ENCODE measurements at places on chromosomes 7 and 10.

DNA sequence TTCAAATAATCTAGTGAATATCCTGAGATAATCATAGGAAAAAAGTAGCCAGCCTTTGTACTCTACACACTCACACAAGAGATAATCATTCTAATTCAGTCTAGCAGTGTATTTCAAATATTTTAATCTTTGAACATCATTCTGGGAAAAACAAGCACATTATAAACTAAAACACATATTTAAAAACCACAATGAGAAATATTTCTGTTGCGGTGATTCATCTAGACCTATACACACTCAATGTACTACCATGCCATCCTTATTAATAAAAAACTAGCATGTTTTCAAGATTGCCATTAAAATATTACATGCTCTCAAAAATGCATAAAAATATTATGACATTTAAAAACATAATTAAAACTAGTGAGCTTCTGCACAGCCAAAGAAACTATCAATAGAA is 11.8 kb downstream of the COG5 start:
- DNase-seq: no peak

DNA sequence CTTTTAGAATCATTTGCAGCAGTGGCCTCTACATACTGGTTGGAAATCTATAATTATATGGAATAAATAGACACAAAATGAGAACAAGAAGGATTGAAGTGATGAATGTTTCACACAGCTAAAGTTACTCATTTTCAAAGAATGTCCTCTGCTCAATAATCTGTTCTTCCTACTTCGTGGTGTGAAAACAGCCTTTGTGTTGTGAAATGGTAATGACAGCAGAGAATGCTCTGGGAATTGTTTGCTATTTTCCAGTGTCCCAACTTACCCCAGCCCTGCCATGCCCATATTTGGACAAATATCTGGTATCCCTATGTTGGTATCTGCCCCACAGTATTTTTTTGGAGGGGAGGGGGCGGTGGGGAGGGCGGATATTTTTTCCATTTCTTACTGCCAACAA is 130.4 kb downstream of the GLI3 start:
- DNase-seq: no peak

DNA sequence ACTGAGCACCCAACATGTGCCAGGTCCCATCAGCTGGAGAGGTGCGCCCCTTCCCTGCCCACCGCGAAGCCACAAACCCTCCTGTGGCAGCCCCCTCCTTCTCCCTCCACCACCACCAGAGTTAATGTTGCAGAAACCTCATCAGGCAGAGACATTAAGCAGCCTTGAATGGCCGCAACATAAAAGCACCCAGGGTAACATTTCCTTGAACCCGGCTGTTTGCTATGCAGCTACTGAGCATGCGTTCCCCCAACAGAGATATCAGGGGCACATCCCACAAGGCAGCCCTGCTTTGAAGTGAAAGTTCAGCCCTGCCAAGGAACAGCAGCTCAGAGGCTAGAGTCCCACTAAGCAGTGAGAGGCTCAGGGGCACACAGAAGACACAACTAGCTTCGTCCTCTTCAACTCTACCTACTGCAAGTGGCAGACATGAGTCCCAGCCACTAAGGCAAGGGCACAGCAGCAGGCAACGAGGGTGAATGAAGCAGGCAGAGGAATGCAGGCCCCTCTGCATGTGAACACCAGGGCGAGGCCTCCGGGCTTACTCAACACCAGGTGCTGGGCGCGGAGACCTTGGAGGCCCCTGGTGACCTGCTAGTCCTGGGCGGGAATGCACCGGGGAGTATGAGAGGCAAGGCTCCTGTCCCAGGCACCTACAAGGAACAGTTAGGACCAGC is 107.4 kb downstream of the SLIT1 start:
- no peak for DNase-seq

DNA sequence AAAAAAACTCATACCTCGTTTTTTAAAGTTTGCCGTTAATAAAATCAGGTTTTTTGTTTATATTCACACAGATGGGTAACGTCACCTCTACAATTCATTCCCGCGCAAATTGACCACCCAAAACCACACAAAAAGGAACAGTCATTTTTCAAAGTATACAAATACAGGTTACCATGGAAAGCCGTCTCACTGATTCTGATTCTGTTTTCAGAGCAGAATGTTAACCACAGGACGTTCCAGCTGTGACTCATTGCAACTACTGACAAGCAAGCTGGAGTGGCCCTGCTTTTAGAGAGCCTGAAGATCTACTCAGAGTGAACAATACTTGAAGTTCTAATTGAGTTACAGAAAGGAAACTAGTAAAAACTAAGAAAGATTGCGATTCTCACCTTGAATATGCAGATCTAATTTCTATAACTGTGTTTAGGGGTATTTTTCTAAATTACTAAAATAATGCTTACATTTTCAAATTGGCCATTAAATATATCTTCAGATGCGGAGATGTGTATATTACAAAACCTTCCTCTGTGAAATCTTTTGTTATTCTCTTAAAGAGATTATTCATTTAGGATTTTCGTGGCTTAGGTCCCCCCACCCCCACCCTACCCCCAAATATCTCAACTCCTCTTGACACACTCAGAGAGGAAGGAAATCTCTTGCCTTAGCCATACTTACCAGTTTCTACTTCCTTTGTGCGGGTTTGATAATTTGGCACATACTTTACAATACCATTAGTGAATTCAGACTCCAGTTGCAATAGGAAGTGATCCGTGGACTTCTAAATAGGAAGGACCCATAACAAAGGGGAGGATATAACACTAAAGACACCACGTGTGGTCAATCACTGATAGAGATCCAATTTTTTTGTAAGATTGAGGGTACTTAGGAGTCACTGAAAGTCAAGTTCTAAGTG is 106.0 kb downstream of the CUBN start:
- peak; percentile 45 for DNase-seq

GRCh38 chr7:151140826-151141225 is 26.7 kb downstream of the GBX1 start:
- DNase-seq: no peak

DNA sequence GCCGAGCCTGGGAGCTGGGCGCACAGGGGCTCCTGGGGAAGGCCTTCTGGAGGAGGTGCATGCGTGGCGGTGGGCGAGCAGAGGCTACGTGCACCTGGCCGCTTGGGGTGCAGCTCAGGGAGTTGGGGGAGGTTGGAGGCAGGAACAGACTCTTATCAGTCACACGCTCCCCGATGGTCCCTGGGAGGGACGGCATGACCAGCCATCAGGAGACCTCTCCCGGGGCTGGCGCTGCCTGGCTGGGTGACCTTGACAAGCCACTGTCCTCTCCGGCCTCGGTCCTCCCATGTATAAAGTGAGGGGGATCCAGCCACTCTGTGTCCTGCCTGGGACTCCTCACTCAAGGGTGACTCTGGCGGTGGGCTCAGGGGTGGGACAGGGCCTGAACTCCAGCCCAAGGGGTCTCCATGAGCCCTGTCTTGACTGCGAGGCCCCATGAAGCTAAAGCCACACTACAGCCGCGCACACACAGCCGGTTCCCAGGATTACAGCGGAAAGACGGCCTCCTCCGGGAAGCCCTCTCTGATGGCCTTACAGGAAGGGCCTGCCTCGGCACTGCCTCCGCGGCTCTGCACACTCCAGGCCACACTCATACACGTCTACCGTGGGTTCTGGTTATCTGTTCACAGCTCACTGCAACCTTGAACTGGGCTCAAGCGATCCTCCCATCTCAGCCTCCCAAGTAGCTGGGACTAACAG is 2.3 kb downstream of the TMEM184A start:
- no peak for DNase-seq

DNA sequence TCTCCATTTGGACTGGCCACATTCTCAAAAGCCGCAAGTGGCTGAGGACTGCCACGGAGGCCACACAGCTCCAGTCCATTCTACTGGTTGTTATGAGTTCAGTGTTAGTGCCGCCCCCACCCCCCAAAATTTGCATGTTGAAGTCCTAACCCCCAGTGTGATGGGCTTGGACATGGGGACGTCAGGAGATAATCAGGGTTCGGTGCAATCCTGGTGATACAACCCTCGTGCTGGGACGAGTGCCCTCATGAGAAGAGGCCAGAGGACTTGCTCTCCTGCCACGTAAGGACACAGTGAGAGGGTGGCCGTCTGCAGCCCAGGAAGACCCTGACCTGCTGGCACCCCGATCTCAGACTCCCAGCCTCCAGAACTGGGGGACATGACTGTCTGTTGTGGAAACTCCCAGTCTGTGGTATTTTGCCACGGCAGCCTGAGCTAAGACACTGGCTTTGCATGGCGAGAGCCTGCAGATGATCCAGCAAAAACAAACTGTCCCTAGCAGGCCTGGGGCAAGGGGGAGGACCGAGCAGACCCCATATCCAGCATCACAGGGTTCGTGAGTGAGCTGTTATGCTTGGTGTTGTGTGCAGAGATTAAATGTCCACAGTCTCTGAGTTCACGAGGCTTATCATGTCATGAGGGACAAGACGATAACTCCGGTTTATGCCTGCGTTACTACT is 41.5 kb upstream of the INSIG1 start:
- no peak for DNase-seq

GRCh38 chr7:116736927-116737715 is 65.1 kb downstream of the MET start:
- DNase-seq: no peak

GRCh38 chr10:23755556-23755955 is 316.7 kb downstream of the OTUD1 start:
- DNase-seq: no peak

- DNase-seq: no peak
Observed at GRCh38 chr7:47149208-47149839, 432.6 kb downstream of the TNS3 start.

- DNase-seq: no peak
Observed at GRCh38 chr7:94345907-94346306, 48.8 kb upstream of the COL1A2 start.

DNA sequence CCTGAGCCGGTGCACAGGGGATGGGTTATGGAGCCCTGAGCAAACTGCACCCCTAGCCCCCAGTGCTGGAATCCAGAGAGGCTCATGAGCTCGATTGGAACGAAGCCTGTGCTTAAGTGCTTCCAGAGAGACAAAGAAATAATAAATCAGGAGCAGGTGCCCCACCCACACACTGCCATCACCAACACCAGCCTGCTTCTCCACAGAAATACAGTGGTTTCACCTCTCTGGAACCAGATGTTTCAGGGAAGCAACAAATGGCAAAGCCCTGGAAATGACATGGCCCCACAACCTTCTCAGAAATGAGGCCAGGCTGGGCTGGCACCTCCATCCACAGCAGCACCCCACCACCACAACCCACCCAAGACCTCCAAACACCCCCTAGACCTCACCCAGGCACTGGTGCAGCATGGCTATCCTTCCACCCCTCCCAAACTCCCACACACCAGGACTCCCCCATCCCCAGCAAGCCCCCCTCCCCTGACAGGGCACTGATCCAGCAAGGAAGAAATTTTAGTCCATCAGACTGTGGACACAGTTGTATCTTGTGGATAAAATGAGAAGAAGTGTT is 4.1 kb upstream of the SLC18A3 start:
- DNase-seq: no peak

GRCh38 chr7:37007268-37007667 is 283.0 kb upstream of the AOAH start:
- DNase-seq: no peak

GRCh38 chr7:28155964-28156363 is 24.6 kb downstream of the JAZF1 start:
- DNase-seq: no peak

DNA sequence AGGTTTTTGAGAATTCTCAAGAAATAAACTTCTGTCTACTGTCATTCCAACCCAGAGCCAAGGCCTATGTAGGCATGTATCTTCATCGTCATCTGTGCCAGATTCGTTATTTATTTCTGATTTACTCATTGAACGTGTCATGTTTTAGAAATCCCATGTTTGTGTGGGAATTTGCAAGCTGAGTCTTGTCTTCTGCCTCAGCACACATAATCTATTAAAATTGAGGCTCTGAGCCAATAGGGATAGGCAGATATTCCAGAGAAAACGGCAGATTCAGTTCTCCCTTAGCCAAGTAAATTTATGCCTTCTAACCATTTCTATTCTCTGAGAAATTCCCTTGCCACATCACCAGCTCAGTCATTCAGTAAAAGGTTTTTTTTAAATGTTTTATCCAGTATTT is 444.6 kb downstream of the REEP3 start:
- no peak for DNase-seq

DNA sequence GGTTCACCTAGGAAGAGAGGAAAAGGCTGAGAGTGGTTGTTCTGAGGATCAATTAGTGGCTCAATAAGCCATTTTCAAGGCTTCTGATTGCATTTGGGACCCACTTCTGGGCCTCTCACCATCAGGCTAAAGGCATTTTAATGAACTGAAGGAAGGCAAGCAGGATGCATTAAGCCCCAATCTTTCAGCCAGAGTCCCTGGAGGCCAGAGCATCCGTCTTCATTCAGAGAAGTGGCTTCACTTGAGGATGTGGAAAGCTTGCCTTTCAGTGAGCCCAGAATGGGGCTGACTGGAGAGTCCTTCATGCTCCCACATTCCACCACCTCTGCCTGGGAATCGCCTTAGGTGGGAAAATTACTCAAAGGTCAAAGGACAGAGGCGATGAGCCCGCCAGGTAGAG is 41.8 kb downstream of the COL17A1 start:
- DNase-seq: no peak

DNA sequence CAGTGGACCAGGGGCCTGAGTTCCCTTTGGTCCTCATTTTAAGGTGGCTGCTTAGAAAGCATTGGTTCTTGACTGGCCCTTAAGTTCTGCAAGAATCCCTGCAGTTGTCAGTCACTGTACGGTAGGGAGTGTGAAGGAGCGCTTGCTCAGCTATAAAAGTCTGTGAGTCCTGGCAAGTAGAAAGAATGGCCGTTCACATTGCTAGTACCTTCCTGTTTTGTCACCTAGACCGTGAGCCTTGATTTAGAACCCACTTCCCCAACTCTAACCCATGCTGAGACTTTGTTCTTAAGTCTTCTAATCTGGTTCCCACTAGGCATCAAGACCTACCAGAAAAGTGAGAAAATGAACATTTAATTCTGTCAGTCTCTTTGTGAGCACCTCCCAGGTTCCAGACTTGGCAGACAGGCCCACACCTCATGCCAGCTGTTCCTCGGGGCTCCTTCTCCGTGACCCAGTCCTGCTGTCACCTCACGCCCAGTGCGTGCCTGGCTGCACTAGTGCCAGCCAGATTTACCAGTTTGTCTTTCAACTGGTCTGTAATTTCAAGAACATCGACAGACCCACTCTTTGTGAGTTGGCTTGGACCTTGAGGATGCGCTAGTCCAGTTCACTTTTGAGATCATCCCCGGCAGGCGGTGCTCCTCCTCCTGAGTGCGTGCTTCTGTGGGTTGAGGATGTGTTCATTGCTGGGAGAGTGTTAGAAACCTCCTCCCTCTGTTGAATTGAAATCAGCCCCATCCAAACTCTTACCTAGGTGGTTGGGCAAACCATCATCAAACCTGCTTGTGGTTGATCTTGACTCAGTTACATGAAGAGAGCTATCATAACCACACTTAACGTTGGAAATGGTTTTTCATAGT is 78.5 kb downstream of the SHH start:
- DNase-seq: no peak

GRCh38 chr7:476736-477360 is 42.8 kb downstream of the PDGFA start:
- DNase-seq: no peak

GRCh38 chr10:128278362-128278761 is 152.1 kb upstream of the MKI67 start:
- no peak for DNase-seq

- DNase-seq: no peak
Observed at GRCh38 chr7:127477295-127478023, 85.0 kb upstream of the ZNF800 start.

- DNase-seq: no peak
Observed at GRCh38 chr7:16647435-16647960, 1.5 kb downstream of the BZW2 start.

All from stimulated activated CD4-positive, alpha-beta T cell treated with anti-CD3 and anti-CD28 coated beads, Interleukin-15, amount 100 ng/mL, for 1 hour (primary cell).